ENCODE measurements at places on chromosomes 4 and X. TPM values are rescaled to one million over a fixed set of nuclear protein-coding genes. Genes with fewer than 3 reads are reported as not detected.

DNA sequence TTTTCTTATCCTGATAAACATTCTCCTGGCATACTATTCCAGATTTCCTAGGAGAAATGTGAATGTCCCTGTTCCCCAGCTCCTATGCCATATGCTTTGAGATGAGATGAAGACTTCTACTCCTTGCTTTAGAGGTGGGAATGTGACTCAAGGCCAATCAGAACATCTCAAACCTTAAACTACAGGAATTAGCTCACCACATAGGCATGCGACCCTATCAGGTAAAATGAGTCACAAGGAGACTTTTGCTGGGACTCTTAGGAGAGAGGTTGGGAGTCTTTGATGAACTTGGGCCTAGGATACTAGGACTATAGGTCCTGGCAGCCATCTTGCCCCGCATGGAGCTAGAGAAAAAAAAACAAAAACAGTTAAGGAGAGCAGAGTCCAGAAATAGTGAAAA is 5.8 kb upstream of the USO1 start:
- no peaks in the 10 kb centered on the region for H3K36me3 ChIP-seq
- no peak for DNase-seq
- H3K4me3 ChIP-seq = no peak overlapping the region
- H3K27ac ChIP-seq = no peak overlapping the region
- H3K4me1 ChIP-seq = peaks cover 4% of the 10 kb centered on the region
- no peaks in the 10 kb centered on the region for H3K27me3 ChIP-seq

- no peak overlapping the region for H3K4me3 ChIP-seq
- no peaks in the 10 kb centered on the region for H3K27me3 ChIP-seq
- DNase-seq = no peak
- no peaks in the 10 kb centered on the region for H3K4me1 ChIP-seq
Measured at GRCh38 chr4:80060804-80061203, 12.2 kb downstream of the ANTXR2 start.

DNA sequence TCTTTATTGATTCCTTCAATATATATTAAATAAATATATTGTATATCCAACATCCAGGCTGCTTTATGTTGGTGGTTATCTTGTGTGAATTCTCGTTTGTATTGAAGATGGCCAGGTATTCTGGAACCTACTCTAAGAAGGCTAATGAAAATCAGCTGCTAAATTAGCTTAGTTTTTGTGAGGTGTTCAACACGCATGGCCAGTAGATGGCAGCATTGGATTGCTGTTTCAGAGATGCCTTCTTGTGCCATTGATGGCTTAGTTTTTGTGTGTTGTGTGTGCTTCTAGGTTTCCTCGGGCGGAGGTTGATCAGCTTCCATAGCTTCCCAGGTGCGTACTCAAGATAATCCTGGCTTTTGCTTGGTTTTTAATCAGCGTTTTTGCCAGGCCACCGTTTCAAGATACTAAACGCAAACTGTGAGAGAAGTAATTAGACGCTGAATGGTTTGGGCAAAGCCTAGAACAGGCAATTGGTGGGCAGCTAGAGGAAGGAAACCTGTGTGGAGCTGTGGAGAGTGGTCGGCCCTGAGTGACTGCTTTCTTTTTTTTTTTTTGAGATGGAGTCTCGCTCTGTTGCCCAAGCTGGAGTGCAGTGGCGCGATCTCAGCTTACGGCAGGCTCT is 15.1 kb downstream of the NOCT start:
- no peaks in the 10 kb centered on the region for H3K36me3 ChIP-seq
- H3K4me1 ChIP-seq = peaks cover 9% of the 10 kb centered on the region
- H3K27me3 ChIP-seq = no peaks in the 10 kb centered on the region
- H3K27ac ChIP-seq = no peak overlapping the region
- peak; percentile 56 for DNase-seq

DNA sequence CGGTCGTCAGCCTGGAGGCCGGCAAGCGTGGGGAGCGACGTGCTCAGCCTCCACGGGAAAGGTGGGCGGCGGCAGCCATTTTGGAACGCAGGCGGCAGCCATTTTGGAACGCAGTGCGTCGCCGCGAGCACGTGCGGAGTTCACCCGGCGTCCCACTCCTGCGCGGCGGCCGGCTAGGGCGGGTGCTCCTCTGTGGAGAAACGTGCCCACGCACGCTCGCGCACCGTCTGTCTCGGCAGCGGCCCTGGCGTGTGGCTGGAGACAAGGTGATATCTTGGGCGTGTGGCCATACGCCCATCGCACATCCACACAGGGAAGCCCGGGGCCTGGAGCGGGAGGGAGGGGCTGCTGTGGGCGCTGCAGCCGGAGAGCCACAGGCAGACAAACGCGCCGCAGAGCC is 21.1 kb downstream of the CPLX1 start:
- H3K27ac ChIP-seq = no peak overlapping the region
- H3K36me3 ChIP-seq = no peaks in the 10 kb centered on the region
- no peak for DNase-seq
- no peaks in the 10 kb centered on the region for H3K27me3 ChIP-seq
- H3K4me1 ChIP-seq = no peaks in the 10 kb centered on the region
- H3K4me3 ChIP-seq = no peak overlapping the region

- no peaks in the 10 kb centered on the region for H3K4me1 ChIP-seq
- H3K27ac ChIP-seq = no peak overlapping the region
- H3K27me3 ChIP-seq = no peaks in the 10 kb centered on the region
Measured at GRCh38 chrX:9681011-9681410, 84.6 kb downstream of the GPR143 start.

DNA sequence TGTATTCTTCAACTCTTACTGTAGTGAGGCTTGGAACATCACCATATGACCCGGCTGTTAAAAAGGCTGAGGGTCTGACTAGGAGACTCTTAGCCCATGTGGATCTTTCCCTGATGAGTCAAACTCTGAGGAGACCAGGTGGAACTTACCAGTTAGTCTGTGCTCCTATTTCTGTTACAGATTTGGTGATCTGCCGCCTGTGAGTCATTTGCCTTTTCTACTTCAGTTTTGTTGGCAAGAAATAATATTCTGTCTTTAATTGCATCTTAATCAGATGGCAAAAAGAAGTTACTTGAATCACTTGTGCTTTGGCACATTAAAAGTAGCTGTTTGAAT is 48.4 kb downstream of the MTM1 start:
- H3K27ac ChIP-seq = no peak overlapping the region
- no peak for DNase-seq
- H3K27me3 ChIP-seq = no peaks in the 10 kb centered on the region
- H3K4me3 ChIP-seq = no peak overlapping the region
- H3K36me3 ChIP-seq = no peaks in the 10 kb centered on the region

DNA sequence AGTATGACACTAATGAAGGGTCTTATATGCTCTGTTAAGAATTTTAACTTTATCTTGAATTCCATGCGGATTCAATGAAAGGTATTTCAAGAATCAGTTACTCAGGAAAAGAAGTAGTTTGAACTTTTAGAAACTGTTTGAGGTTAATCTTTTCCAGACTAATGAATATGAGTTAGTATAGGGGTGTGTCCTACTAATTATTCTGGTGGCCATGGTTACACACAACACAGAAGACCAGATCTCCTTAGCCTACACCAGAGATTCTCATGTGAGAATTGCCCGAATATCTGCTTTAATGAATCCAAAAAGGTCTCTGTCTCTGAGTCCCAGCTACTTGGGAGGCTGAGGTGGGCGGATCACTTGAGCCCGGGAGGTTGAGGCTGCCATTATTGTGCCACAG is 100.4 kb downstream of the MMRN1 start:
- H3K36me3 ChIP-seq = no peaks in the 10 kb centered on the region
- H3K4me1 ChIP-seq = peaks cover 4% of the 10 kb centered on the region
- H3K27ac ChIP-seq = no peak overlapping the region
- H3K27me3 ChIP-seq = no peaks in the 10 kb centered on the region

GRCh38 chr4:112023402-112023950 is 121.8 kb upstream of the FAM241A start:
- H3K36me3 ChIP-seq = no peaks in the 10 kb centered on the region
- no peaks in the 10 kb centered on the region for H3K4me1 ChIP-seq
- no peak for DNase-seq
- H3K27me3 ChIP-seq = no peaks in the 10 kb centered on the region

DNA sequence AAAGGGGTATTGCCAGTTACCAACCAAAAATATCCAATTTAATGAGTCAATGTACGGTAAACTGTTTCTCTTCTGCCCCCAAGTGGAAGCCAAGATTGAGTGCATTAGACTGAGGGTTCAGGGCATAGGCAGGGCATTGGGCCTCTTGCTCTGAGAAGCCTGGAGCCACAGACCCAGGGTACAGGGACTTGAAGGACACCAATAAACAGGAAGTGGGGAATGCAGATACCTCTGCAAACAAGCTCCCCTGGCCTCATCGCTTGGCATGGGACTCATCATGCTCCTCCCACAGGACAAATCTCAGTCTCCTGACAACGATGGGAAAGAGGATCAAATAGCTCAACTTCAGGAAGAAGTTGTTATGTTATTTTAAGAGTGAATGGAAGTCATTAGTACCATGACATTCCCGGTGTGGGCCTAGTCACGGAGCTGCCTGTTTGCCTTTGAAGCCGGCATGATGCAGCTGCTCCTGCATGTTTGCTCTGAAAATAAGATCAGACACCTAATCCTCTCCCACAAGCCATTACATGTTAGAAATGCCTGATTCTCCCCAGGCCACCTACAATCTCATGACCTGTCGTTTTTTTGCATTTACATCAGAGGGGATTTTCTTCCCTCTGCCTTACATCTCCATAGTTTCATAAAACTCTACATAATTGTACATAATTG is 224.2 kb downstream of the RCHY1 start:
- H3K36me3 ChIP-seq = no peaks in the 10 kb centered on the region
- no peaks in the 10 kb centered on the region for H3K27me3 ChIP-seq
- no peak overlapping the region for H3K27ac ChIP-seq
- no peak overlapping the region for H3K4me3 ChIP-seq

DNA sequence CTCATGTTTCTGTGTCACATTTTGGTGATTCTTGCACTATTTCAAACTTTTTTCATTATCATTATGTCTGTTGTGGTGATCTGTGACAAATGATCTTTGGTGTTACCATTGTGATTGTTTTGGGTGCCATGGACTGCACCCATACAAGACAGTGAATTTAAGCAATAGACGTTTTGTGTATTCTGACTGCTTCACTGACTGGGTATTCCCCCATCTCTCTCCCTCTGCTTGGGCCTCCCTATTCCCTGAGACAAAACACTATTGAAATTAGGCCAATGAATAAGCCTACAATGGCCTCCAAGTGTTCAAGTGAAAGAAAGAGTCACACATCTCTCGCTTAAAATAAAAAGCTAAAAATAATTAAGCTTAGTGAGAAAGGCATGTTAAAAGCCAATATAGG is 60.2 kb downstream of the BANK1 start:
- no peak overlapping the region for H3K4me3 ChIP-seq
- H3K4me1 ChIP-seq = no peaks in the 10 kb centered on the region
- H3K36me3 ChIP-seq = no peaks in the 10 kb centered on the region
- no peak overlapping the region for H3K27ac ChIP-seq

ERAS gene
- total RNA-seq = not detected

NAT8L gene
- total RNA-seq = 3.3 TPM

MTMR8 gene
- 1.3 TPM for total RNA-seq

TCP11X1 gene
- total RNA-seq = not detected

GPC3 gene
- total RNA-seq = 2.4 TPM

LRPAP1 gene
- 114 TPM for total RNA-seq
